T-helper 2 cell (primary cell): ENCODE measurements at places on chromosomes 7 and 10.

DNA sequence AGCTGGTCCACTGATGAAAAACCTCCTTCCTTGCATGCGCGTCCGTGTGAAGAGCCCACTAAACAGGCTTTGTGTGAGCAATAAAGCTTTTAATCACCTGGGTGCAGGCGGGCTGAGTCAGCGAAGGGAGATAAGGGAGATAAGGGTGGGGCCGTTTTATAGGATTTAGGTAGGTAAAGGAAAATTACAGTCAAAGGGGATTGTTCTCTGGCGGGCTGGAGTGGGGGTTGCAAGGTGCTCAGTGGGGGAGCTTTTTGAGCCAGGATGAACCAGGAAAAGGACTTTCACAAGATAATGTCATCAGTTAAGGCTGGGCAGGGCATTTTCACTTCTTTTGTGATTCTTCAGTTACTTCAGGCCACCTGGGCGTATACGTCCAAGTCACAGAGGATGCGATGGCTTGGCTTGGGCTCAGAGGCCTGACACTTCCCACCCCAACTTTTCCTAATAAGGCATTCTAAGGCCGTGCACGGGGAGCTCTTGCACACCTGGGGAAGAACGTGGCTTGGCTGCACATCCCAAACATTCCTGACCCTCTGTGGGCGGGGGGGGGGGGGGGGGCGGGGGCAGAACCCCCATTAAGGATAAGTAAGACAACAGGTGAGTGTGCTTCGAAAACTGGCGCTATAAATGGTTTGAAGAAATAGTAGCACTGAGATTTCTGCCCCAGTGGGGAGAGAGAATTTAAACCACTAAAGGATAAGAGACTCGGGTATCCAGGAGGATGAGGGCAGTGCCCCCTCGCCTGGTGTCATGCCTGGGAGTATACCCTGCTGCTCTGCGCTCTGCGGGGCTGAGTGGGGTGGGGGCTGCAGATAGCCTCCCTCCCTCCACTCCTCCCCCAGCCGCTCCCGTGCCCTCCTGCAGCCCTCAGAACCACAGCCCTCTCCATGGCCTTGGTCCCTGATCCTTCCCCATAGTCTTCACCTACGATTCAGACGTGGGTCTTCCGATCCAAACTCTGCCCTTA lies 217.6 kb downstream of the MLLT10 start:
- no peak for DNase-seq

GRCh38 chr10:131655101-131655849 lies 245.5 kb upstream of the PPP2R2D start:
- DNase-seq, result no peak

DNA sequence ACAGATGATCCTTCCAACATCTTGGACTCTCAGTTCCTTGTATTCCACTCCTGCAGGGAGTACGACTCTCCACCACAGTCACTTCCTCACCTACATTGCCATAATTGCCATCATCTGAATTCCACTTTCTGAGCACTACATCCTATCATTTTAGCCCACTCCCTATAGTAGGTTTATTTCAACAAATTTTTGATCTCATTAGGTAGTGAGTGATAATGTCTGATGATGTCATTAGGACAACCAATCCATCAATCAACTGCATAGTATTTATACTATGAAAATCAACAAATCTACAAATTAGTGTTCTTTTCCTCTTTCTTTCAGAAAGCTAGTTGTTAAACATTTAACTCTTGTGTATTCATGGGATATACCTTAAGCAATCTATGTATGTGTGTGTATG lies 13.7 kb upstream of the TRA2A start:
- no peak for DNase-seq

DNA sequence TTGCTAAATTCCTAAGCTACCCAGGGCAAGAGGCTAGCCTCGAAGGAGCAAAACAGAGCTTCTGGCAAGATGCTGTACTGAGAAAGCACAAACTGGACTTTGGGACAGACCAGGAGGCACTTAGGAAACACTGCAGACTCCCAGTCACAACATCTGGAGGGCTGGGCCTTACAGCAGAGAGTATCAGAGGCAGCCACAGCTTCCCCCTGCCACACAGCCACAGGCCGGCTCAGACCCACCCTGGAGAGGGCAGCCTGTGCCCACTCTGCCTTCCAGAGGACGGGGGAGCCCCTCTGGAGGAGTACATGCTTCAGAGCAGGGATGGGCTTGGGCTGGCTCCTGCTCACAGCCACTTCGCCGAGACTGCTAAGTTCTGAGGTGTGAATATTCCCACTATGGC lies 17.4 kb downstream of the ESYT2 start:
- no peak for DNase-seq

GRCh38 chr7:110994028-110994967 lies 96.6 kb upstream of the LRRN3 start:
- DNase-seq, result no peak

- no peak for DNase-seq
These were observed 175.6 kb upstream of the THSD7A start for GRCh38 chr7:12007576-12007975.

DNA sequence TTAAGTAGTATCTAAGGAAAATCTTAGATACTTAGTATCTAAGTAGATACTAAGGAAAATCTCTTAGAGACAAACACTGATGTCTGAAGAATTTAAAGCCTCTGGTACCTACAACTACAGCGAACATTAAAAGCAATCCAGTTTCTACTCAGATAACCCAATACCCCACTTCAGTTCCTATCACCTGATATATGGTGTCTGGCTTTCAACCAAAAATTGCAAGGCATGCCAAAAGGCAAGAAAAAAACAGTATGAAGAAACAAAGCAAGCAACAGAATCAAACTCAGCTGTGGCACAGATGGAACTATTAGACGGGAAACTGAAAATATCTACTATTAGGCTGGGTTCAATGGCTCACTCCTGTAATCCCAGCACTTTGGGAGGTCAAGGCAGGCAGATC lies 31.1 kb downstream of the ARHGAP12 start:
- DNase-seq, result no peak

DNA sequence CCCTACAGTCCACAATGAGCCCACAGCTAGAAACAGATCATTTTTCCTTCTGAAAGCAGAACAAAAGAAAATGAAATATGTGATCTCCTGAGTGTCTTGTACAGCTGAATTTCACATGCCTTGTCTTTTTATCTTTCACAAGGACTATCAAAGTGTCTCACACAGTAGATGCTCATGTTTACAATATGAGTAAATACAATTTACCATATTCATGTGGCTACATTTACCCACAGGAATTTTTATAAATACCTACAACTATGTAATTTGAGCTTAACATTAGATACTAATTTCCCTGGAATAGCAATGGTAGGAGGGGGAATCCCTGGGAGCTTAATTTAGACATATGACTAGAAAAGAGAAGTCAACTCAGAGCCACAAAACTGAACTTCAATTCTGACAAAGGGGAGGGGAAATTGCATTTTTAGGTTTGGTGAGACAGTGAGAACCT lies 186.2 kb downstream of the MACC1 start:
- DNase-seq, result no peak

DNA sequence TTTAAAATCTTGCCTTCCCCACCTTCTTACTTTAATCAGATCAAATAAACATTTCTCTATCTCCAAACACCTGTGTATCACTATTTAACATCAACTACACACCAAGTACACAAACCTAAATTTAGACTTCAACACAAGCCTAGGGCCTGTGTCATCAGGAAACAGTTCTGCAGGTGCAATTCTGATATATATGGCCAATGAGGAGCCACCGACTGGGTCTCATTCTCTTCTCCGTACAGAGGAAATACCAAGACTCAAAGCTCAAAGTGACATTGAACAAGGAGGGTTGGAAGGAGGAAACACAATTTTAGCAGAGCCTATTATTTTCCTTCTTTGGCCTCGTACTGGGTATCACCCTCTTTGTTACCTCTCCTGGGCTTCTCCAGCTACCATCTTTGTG lies 152.6 kb upstream of the PRR15 start:
- no peak for DNase-seq

DNA sequence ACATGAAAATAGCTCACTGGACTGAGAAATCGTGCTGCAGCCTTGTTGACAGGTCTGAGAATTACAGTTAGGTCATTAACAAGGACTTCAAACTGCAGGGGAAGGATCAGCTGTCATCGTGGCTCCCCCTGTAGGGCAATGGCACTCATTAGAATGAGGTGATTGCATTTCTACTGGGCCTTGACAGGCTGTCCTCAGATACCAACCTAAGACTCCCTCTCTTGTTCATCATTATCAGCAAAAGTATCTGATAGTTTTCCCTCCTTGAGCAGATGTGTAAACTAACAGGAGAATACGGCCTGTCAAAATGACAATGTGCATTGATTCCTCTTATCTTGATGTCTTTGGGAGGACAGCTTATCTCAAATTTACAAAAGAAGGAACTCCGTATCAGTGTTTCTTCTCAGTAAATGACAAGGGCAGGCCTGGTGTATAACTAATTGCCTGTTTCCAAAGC lies 648.5 kb upstream of the LRRN3 start:
- DNase-seq, result no peak

- DNase-seq, result no peak
These were observed 36.0 kb downstream of the HDAC9 start for GRCh38 chr7:18531539-18531938.

DNA sequence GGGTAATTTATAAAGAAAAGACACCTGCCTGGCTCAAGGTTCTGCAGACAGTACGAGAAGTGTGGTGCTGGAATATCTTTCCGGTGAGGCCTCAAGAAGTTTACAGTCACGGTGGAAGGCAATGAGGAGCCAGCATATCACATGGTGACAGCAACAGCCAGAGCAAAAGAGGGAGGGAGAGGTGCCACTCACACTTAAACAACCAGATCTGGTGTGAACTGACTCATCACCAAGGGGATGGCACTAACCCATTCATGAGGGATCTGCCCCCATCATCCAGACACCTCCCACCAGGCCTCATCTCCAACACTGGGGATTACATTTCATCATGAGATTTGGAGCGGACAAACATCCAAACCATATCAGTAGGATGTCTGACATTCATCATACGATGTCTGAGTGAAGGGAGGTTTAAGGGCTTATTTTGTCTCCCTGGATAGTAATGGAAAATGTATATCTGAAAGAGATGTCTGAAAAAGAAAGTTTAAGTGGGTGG lies 23.5 kb upstream of the KBTBD2 start:
- DNase-seq, result no peak

- DNase-seq, result no peak
These were observed 140.3 kb downstream of the FOXP2 start for GRCh38 chr7:114554781-114555537.
